ENCODE measurements at places on chromosomes 11 and 22.

- DNase-seq = no peak
These were observed 123.4 kb downstream of the COMMD9 start for GRCh38 chr11:36165621-36166397.

- DNase-seq = no peak
These were observed 35.0 kb upstream of the MOB2 start for GRCh38 chr11:1521382-1522080.

GRCh38 chr11:820655-821511 lies 2.2 kb downstream of the PNPLA2 start:
- DNase-seq = no peak

- no peak for DNase-seq
These were observed 1.0 kb upstream of the PLAAT2 start for GRCh38 chr11:63564056-63564774.

DNA sequence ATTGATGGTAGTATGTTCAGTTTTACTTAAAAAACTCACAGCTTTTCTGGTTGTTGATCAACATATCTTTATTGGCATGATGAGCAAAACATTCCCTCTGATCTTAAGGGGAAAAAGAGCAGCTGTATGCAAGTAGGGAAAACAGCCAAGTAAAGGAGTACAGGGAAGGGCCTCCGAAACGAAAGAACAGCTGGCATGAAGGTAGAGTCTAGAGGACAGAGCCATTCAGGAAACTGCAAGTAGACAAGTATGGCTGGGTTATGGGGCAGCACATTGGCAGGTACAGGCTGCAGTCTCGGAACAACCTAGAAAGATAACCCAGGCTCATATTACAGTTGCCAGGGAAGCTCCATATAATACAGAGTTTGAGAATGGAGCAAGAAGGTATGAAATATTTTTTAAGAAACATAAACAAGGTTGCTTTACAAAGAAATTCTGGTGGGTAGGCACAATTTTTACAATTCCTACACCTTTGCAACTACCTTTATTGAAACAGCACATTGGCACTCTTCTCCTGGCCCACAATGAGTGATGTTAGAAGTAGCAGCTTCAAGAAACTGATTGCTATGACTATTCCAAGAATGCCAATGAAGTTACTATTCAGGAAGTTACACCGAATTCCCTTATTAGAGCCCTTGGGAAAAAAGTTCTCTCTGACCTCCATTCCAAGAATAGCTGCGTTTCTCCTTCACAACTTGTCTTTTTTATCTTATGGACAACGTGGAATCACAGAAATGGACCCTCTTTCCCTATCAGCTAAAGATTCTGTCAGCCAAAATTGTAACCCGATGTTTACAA lies 45.2 kb downstream of the LGR4 start:
- no peak for DNase-seq
